Hematopoietic multipotent progenitor cell treated with erythropoietin and hydrocortisone succinate and interleukin-3 and kit ligand, for 15 days (in vitro differentiated cells): ENCODE measurements at places on chromosomes 4 and X.

DNA sequence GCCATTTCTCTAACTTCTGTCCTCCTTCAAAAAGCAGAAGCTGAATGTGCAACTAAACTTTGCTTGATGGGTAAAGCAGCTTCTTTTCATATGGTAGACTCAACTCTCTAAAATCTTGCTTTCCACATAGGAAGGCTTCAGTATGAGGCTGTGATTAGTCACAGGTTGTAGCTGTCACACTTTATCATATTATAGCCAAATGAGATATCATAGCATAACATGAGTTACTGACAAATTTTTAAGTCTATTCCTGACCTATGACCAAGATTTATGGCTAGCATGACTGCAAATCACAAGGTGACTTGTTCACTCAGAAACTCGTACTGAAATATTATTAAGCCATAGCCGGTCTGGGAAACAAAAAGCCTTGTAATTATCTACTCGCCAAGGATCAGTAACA is 998.6 kb downstream of the RPA4 start:
- no peak for DNase-seq

GRCh38 chrX:16882169-16882568 is 12.0 kb upstream of the RBBP7 start:
- DNase-seq: no peak

DNA sequence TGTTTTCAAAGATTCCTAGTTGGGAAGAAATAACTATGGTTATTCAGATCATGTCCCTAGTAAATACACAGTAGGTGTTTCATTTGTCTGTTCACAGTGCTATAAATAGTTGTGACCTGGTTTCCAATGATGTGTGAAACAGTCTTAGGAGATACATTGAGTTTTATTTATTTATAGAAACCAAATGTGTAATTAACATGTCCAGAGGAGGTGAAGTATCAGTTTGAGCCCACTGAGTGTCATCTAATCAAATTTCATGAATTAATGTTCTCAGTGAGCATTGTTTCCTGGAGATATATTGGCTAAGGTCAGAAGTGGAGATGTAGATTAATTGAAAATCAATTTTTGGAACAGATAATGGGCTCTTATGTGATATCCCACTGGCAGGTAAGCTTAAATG is 996.3 kb downstream of the FSTL5 start:
- DNase-seq: no peak

DNA sequence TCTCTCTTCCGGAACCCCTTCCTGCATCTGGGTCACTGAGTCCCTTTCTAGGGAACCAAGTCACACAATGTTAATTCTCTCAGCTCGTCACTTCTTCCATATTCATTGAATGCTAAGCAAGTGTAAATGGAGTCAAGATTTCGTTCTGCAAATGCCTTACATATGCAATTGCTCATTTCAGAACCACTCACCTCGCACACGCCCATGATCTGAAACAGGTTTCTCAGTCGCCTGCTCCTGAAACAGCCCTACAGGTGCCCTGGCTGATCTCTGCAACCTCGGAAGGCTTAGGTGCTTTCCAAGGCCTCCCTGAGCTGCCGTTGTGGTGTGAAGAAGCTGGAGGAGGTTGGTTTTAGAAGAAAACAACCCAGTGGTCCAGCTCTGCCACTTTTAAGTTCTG is 100.8 kb upstream of the MSX1 start:
- DNase-seq: no peak

DNA sequence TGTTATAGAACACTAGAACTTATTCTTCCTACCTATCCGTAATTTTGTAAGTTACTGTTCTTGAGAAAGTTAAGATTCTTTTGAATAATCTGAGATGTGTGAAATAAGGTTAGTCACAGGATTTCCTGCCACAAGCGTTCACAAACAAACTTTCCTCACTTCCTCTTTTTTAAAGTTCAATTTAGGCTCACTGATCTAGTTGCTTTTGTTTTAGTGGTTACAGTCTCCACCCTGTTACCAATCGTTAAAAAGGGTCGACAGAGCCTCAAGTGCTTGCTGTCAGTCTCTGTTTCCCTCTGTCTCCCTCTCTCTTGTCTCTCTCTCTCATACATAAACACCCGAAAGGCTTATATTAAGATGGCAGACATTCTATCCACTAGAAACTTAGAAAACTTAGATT is 35.9 kb upstream of the STK26 start:
- DNase-seq: no peak

DNA sequence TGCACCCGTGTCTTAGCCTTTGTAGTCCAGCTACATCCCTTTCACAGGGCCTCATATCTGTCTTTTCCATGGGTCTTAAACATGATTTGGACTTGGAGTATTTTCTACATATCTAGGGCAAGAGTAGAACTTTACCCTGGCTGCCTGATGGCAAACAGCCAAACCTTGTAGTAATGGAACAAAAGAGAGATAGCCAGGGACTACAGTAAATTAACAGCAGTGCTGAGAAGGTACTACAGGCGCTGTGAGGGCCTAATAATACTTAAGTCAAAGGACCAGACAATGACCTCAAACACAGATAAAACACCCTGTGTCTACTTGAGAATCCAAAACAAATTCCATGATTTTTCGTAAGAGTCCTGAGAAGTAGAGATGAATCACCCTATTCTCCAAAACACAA is 111.0 kb upstream of the WDR17 start:
- DNase-seq: no peak

DNA sequence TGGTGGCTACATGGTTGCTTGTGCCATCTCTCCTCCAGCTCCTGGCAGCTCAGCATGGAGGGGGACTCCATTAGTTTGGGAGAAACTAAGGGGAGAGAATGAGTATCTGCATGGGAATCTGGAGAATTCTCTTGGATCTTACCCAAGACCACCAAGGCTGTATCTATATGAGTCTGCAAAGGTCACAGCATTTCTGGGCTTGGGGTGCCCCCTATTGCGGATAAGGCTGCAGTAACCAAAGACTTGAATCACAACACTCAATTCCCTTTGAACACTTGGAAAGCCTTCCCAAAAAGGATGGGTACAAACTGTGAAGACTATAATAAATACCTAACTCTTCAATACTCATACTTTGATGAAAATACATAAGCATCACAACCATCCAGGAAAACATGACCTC is 623.5 kb upstream of the NR3C2 start:
- DNase-seq: no peak

- no peak for DNase-seq
These were observed 18.5 kb upstream of the TET2 start for GRCh38 chr4:105128208-105128607.

DNA sequence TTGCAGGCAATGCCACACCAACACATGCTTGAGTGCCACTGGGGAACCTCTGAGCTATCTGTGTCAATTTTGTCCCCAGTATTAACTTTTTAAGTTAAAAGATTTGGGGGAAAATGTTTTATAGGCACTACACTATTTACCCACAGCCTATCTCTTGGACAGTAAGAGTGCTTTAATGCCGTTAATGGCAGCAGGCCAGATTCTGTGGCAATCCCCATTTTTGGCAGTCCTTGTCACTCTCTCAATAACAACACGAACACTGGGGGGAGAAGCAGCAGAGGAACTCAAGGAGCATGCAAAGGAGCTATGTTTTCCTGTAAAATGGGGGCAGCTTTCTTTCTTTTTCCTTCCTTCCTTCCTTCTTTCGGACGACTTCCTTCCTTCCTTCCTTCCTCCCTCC is 168.6 kb downstream of the NSUN7 start:
- DNase-seq: no peak

- no peak for DNase-seq
These were observed 9.3 kb upstream of the HOPX start for GRCh38 chr4:56690393-56690792.

DNA sequence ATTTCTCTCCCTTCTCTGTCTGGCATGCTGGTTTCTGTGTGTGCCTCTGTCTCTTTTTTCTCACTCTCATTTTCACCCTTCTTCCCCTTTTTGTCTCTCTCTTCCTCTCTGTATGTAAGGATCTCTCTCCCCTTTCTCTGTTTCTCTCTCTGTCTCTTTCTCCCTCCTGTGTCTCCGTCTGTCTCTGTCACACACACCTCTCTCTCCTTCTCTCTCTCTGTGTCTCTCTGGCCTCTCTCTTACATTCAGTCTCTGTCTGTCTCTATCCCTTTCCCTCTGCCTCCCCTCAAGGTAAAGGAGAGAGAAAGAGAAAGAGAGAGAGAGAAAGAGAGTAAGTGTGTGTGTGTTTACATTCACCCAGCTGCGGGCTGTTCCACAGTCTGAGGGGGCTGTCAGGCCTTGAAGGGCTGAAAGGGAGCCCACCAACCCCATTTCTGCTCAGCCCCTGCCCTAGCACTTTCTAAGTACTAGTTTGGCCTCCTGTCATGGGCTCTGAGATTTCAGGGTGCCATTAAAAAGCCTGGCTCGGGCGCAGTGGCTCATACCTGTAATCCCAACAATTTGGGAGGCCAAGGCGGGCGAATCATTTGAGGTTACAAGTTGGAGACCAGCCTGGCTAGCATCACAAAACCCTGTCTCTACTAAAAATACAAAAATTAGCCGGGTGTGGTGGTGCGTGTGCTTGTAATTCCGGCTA is 9.6 kb upstream of the TSPYL2 start:
- DNase-seq: no peak

DNA sequence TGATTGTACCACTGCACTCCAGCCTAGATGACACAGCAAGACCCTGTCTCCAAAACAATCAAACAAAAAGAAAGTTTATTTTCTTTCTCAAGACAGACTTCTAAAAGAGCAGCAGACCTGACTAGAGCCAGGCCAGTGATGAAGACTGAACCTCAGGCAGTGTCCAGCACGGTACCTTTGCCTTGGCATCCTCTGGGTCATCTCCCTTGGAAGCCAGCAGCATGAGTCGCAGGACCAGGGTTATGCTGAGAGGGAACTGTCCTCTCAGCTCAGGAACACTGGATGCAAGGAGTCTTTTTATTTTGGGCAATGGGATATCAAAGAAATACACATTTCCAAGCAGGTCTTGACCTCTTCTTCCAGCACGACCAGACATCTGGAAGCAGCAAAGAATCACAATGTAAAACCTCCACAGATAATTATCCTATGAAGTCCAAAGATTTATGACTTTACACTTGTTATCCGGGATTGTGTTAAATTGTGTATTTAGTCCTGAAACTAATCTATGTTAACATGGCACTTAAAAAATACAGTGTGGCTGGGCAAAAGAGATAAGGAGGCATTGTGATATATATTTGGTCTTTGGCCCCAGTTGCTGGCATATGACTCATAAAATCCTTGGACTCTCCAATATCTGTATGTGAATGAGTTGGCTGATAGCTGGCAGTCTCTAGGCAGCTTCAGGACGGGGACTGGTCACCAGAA is 66.0 kb upstream of the DDX60 start:
- peak; percentile 46 for DNase-seq

DNA sequence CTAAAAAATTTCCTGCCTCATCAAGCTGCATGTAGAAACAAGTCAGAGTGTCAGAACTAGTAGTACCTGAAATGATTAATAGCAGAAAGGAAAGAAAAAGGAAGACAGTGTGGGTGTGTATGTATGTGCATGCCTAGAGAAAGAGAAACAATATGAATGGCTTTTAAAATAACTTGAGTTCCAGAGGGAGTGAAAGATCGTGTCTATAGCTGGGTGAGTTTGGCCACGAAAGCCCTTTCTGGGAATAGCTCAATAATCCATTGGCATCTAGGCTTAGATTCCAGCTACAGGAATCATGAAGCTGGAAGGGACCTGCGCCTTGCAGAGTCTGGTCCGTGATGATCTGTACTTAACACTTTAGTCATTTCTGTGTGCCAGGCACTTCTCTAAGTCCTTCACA is 195.6 kb downstream of the RAPGEF2 start:
- DNase-seq: no peak

DNA sequence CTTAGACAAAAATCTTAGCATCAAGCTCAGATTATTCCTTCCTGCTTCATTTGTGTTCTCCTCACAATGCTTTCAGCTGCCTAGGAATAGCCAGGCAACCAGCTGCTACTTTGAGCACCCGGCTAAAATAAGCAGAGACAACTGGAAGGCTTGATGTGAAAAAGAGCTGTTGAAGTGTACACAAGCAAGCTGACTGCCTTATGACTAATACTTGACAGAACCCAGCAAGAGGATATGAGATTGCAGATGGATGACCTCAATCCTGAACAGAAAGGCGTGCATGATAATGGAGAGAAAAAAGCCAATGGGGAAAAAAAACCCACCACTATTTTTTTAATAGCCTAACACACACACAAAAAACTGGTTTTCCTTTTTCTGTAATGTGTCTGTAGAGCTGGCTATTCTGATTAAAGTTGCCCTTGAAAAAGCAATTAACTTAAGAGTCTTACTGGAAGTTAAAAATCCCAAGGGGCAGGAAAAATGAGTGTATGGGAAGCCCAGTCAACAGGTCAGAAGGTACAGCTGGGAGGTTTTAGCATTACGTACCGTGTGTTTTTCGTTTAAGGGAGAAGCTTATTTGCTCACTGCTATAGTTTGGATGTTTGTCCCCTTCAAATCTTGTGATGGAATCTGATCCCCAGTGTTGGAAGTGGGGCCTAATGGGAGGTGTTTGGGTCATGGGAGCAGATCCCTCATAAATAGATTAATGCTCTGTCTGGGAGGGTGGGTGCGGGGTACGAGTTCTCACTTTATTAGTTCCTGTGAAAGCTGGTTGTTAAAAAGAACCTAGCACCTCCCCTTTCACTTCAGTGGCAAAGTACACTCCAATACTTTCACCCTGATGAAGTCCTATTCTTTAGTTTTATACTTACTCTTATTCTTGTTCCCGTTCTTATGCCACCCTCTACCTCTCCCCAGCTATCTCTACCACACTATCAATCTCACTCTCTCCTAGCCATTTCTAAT is 37.1 kb upstream of the HERC6 start:
- DNase-seq: no peak

DNA sequence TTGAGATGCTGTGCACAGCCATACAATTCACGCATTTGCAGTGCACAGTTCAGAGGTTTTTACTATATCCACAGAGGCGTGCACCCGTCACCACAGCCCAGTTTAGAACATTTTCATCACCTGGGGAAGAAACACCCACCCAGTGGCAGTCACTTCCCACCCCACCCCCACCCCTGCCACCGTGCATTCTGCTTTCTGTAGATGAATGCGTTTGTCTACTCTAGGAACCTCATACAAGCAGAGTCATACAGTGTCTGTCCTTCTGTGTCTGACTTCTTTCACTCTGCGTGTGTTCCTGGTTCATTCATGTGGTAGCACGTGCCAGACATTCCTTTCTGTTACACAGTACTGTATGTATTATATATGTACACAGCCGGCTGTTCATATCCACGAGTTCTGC is 122.8 kb downstream of the TBL1X start:
- DNase-seq: no peak
